ENCODE measurements at places on chromosomes 7 and 10.

- peak; percentile 12 for DNase-seq
Observed at GRCh38 chr7:151663382-151664100, 143.8 kb upstream of the RHEB start.

DNA sequence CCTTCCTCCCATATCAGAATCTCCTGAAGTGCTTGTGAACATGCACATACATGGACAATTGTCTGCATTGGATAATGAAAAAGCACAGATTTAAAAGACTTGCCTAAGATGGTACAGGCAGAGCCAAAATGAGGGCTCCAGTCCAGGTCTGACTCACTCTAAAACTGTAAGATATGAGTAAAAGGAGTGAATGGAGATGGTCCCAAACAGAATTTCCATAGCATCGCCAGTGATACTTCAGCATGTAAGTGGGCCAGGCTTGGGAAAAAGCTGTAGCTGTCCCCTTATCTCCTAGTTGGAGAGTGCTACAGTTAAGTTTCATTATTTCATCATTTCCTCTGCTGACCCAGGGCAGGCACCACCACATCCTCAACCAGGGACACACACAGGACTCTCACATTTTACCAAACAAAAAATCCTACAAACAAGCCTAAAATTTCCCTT, 26.4 kb upstream of the IL6 start:
- DNase-seq = peak; percentile 53

DNA sequence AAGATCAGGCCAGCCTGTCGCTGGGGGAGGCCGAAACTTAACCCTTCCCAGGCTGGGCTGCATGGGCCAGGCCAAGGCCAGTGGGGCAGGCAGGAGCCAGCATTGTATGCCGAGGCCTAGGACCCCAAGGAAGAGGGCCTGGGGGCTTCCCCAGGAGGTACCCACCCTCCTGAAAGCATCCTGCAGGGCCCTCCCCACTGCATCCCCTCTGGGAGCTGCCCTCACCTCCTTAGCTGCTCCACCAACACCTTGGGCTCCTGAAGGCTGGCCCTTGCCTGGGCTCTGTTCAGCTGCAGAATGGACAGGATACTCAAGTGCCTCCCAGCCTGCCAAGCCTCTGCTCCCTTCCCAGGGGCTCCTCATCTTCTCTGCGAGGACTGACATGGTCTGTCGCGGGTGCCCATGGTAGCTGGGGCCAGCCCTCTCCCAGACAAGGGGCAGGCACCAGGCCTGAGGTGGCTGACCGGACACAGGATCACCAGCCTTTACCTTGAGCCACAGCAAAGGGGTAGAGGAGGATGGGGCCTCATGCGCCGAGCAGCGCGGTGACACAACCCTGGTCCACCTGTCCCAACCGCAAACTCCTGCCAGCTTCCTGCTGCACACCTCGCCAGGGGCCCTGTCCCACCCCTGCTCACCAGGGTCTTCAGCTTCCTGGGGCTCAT, 94.2 kb downstream of the MICALL2 start:
- DNase-seq = no peak

DNA sequence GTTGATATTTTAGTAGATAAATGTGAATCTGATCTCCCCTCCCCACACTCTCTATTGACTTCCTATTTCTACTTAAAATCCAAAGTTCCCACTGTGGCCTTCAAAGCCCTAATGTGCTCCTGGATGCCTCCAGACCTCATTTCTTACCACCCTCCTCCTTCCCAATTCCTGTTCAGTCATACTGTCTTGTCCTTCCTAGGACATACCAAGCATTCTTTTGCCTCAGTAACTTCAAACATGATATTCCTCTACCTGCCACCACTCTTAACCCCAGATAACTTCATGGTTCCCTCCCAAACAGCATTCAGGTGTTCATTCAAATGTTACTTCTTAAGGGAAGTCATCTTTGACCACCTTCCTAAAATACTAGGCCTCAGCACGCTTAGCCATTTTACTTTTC, 34.2 kb upstream of the FAM221A start:
- no peak for DNase-seq

DNA sequence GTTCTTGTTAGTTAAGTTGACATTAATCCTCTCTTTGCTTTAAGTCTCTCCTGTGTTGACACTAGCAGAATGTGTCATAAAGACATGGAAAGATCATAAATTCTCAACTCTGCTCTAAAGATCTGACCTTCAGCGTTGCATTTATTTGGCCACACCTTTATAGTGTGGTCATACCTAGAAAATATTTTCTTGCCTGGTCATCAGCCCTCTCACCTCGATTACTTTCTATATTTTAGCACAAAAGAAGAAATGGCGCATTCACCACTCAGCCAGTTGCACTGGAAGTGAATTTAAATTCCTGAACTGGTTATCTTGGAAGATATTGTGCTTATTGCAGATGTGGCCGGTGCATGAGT, 96.7 kb upstream of the PDCD4 start:
- DNase-seq = no peak

GRCh38 chr10:48365668-48366067, 59.2 kb downstream of the MAPK8 start:
- no peak for DNase-seq

DNA sequence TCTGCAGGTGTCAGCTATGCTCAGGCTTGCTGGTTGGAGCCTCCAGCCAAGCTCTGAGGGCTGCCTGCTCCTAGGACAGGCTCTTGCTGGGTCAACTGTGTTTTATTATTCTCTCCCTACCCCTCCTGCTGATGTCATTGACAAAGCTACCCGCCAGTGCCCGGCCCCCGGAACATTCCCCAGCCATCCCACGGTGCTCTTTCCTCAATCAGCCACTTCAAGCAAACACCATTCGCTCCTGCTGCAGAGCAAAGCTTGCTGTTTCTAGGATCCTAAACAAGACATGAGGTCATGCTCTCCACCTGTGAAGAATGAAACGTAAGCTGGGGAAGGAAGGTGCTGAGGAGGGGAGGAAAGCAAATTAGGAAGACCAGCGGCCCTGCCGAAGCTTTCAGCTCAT, 2.1 kb upstream of the C10orf71 start:
- DNase-seq = no peak

DNA sequence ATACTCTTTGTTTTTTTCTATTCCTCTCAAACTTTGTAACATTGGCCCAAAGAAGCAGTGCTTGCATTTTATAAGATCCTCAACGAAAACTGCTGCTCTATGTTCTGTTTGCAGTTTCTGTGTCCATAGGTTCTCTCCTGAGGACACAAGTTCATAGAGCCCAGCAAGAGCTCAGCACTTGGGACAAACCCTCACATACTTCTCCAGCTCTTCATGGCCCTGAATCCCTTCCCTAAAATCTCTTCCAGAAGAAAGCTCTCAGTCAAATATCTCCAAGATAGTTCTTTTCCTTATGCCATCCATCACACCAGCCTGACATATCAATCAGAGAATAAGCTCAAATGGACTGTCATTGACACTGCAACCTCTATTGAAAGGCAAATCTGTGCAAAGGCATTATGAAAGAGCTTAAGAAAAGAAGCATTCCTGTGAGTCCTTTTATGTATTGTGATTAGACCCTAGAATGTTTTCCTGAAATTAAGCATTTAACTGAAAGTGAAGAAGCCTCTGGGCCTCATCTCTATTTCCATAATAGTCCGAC, 405.5 kb downstream of the ANKRD7 start:
- no peak for DNase-seq

GRCh38 chr10:123852411-123852951, 39.1 kb downstream of the CPXM2 start:
- DNase-seq = no peak

- DNase-seq = no peak
Observed at GRCh38 chr7:156920076-156920475, 27.1 kb upstream of the LMBR1 start.

- DNase-seq = no peak
Observed at GRCh38 chr10:66472156-66472555, 453.7 kb upstream of the LRRTM3 start.

DNA sequence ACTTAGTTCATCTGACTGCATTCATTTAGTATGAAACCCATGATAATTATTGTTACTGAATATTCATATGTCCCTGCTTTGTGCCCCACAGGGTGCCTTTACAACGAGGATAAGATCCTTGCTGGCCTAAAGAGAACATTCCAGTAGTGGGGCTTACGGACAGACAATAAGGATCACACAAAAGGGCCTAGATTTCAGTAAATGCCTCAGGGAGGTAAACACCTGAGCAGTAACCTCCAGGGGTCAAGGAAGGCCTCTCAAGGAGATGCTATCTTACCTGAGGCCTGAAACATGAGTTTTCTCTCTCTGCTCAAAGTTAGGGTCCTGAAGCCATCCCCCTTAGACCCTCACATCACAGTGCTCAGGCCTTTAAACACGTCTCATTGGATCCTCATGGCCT, 228.7 kb downstream of the TCF7L2 start:
- DNase-seq = no peak

DNA sequence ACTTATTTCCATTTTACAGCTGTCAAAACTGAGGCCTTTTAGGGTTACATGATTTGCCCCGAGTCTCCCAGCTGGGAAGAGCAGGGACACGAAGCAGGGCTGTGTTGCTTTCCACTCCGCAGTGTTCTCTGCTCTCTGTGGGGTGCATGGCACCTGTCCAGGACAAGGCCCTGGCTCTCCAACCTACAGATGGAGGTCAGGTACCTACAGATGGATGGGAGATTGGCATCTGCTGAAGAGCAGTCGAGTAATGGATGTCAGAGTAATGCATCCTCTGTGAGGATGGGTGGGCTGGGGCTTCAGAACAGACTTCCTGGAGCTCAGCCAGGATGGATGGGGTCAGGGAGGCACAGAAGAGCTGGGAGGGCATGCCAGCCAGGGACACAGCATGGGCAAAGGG, 85.0 kb downstream of the EMX2 start:
- DNase-seq = no peak

DNA sequence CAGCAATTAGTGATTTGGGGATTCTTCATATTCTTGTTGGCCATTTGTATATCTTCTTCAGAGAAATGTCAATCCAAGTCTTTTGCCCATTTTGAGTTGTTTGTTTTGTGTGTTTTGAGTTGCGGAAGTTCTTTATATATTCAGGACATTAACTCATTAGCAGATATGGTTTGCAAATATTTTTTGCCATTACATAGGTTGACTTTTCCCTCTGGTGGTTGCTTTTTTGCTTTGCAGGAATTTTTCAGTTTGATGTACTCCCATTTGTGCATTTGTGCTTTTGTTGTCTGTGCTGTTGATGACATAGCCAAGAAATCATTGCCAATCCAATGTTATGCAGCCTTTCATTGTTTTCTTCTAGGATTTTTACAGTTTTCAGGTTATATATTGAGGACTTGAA, 63.6 kb upstream of the DNAJC1 start:
- no peak for DNase-seq

GRCh38 chr10:47090903-47091302, 179.7 kb downstream of the PTPN20 start:
- DNase-seq = no peak

DNA sequence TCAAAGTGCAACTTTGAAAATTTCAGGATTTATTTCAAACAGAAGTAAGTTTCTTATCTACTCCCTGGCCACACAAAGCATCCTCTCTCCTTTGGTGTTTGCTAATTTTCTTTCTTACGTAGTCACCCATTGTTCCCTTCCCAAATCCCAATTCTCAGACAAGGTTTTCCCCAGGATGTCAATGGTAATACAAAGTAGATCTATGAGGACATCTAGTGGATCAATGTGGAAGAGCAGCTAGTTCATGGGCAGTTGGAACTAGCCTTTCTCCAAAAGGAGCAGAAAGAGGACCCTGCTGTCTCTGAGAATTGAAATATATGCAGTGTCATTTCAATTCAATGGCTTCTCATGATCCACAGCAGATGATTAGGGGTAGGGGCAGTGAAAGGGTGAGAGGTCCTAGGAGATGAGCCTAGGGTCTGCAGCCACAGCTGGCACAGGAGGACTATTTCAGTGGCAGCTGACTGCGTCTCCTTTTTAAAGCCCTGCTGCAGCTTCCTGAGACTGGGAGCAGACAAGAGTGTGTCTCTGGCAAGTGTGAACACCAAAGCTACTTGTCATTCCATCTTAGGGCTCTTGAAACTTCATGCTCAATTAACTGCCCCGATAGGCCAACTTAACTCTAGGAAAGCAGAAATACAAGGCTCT, 632.6 kb downstream of the KCNMA1 start:
- DNase-seq = peak; percentile 63

DNA sequence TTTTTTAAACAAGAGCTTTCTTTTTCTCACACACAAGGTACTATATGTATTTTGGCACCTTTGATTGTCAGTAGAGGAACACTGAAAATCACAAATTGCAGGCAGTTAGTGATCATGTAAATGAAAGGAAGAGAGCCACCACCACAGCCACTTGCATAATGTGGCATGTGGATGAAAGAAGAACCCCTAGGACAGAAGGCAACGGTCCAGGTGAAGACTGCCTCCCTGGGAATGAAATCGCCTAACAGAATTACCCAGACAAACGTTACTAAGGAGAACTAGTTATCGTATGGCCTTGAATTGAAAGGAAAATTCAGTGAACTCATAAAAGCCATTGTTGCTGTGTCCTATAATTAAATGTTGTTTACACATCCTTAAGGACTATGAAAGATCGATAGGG, 41.2 kb upstream of the PTPRZ1 start:
- DNase-seq = no peak

DNA sequence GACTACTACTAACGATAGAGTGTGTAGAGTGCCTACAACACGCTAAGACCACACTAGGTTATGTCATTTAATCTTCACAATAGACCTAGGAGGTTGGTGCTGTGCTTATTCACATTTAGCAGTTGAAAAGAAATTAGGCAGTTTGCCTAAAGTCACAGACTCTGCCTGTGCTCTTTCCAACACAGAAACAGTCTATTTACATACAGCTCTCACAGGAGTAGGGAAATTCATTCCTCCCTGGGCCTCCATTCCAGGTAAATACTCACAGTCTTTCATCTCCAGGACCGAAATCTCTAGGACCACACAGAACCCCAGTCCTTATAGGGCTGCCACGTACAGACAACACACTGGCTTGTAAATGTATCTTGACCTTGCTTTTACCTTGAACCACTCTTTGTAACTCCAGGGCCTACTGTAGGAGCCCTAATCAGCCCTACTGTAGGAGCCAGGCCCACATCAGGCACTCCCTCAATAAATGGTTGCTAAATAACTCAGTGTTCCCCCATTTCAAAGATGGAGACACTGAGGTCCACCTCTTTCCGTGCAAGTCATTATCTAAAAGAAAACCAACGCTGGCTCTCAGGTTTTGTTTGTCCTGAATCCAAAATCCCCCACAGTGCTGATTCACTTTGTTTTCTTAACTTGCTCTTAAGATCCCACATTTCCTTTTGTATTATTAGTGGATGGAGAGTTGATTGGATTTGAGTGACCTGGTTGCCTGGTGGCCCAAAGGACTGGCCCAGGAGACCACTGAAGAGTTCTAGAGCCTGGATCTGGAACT, 146.9 kb downstream of the KCNMA1 start:
- DNase-seq = no peak

GRCh38 chr10:6561552-6561951, 18.5 kb downstream of the PRKCQ start:
- no peak for DNase-seq

DNA sequence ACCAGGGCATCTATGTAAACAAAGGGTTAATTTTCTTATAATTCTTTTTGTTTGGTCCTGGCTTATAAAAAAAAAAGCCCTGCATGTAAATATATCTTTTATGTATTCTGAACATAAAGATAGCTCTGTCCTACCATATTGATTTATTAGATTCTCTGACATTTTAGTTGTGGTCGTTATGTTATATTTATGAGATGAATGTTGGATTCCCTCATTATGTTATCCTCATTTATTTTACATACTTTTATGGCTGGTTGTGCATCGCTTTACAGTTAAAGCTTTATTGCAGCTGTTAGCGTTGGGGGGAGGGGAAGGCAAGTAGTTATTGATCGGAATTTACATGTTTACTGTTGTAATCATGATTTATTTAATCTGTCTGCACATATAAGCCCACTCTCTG, 431.5 kb downstream of the LRMDA start:
- DNase-seq = no peak

- DNase-seq = no peak
Observed at GRCh38 chr10:75352650-75353049, 48.9 kb downstream of the ZNF503 start.

All from suppressor macrophage (primary cell).